ENCODE measurements at places on chromosomes 1 and 21. TPM values are rescaled to one million over a fixed set of nuclear protein-coding genes. Genes with fewer than 3 reads are reported as not detected.
A peak's percentile ranks its signal among the peaks of the same experiment; 100 is the strongest.

MRAP gene
- 0.46 TPM for total RNA-seq

CLCA1 gene
- total RNA-seq = not detected

CCDC181 gene
- total RNA-seq = 0.32 TPM

PROX1 gene
- total RNA-seq = 14.1 TPM

NPPB gene
- total RNA-seq = 0.81 TPM

NMNAT2 gene
- total RNA-seq = 0.38 TPM

VAMP3 gene
- total RNA-seq = 129 TPM

S100A1 gene
- total RNA-seq = not detected

- no peak for DNase-seq
These were observed 14.7 kb upstream of the SPRR5 start for GRCh38 chr1:152932170-152932811.

DNA sequence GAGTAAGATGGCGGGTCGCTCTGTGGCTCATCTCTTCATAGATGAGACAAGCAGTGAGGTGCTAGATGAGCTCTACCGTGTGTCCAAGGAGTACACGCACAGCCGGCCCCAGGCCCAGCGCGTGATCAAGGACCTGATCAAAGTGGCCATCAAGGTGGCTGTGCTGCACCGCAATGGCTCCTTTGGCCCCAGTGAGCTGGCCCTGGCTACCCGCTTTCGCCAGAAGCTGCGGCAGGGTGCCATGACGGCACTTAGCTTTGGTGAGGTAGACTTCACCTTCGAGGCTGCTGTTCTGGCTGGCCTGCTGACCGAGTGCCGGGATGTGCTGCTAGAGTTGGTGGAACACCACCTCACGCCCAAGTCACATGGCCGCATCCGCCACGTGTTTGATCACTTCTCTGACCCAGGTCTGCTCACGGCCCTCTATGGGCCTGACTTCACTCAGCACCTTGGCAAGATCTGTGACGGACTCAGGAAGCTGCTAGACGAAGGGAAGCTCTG, 2.4 kb downstream of the TNFAIP8L2 start:
- DNase-seq = peak; percentile 60

DNA sequence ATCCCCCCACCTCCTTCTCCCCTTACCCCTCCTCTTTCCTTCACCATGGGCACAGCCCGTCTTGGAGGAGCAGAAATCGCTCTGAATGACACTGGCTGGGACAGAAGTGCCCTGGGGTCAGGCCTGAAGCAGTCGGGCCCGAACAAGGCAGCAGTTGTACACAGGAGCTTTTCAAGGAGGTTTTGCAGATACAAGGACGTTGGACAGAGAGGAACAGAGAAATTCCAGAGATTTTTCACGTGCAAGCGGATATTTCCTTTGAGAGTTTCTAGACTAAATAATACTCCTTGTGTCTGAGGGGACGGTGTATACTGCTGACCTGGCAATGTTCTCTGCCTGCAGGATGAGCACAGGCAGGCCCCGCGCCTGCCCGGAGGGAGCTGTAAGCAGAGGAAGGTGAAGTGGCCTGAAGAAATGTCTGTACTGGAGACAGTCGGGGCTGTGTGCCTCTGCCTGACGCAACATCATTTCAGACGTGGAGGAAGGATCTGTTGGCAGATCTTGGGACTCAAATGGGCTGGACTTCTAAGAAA, 95.3 kb upstream of the SLC25A33 start:
- DNase-seq = no peak

DNA sequence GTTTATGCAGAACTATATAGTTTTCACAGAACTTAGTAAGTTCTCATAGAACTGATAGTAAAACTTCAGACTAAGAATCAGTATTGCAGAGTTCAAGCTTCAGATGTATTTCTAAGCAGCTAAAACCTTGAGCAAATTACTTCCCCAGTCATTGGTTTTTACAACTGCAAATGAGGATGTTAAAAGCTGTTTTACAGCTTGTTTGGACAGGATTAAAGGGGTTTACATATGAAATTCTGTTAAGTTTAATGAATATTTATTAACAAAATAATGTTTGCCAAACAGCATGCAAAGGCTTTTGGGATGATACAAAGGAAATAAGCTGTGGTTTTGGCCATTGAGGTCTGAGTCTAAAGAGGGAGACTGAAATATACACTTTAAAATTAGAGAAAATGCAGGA, 39.1 kb downstream of the CRB1 start:
- DNase-seq = no peak

- peak; percentile 83 for DNase-seq
These were observed 711 bp downstream of the GADD45A start for GRCh38 chr1:67685558-67686266.

DNA sequence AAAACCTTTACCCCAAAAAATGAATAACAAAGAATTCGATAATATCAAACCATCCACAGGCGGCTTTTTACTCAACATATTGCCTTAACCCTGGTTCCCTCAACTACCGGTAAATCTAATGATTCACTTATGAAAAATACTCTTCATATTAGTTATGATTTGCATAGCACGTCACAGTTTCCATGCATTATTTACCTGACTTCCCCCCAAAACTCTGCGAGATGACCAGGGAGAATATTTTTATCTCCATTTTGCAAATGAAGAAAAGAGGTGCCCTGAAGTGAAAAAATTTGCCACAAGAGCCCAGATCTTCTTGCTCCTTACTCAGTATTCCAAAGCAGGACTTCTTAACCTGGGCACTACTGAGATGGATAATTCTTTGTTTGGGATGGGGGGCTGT, 2.9 kb downstream of the JAK1 start:
- DNase-seq = no peak

GRCh38 chr1:15279576-15280230, 32.7 kb downstream of the FHAD1 start:
- DNase-seq = no peak

GRCh38 chr1:59375321-59376220, 78.7 kb downstream of the FGGY start:
- DNase-seq = no peak

DNA sequence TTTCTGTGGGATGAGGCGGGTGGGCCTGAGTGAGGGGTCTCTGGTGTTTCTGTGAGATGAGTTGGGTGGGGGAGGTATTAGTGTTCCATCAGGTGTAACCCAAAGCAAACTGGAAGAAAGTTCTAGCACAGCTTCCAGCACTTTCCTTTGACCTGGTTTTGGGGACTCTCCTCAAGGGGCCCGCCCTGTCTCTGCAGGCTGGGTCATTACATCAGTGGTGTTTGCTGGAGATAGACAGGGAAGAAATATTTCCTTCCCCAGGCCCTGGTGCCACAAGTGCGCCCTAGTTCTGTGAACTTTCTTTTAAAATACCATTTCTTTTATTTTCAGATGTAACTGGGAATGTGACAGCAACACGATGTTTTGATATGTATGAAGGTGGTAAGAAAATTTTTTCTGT, 16.5 kb upstream of the MX2 start:
- DNase-seq = no peak

DNA sequence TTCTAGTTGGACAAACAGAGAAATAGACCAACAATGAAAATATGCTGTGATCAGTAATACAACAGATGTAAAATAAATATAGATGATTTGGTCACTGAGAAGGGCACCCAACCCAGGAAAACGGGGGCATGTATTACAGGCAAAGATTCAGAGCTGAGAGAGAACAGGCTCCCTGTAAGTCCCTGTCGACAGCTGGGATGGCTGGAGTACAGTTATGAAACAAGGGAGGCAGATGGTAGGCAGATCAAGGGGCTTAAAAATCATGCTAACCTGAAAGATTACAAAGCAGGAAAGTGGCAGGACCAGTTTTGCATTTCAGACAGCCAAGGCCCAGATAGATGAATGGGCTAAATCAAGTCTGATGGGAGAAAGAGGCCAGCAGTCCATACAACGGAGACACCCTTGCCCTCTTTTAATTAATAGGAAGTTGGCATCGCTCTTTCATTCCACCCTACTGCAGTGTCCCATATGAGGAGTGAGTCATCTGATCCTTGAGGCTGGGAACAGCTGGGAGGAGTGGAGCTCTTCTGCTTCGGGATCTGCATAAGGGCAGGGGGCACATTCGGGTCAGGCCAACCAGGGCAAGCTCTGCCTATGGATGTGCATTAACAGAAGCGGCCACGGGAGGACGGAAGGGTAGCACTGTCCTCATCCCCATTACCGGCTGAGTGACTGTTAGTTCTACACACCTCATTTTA, 171.1 kb downstream of the DAB1 start:
- DNase-seq = no peak

- peak; percentile 90 for DNase-seq
These were observed at the start of gene ARID4B for GRCh38 chr1:235327559-235328270. ARID4B (minus strand) TSS chr1:235328179; CDS start chr1:235326919, 1,260 bp downstream.

DNA sequence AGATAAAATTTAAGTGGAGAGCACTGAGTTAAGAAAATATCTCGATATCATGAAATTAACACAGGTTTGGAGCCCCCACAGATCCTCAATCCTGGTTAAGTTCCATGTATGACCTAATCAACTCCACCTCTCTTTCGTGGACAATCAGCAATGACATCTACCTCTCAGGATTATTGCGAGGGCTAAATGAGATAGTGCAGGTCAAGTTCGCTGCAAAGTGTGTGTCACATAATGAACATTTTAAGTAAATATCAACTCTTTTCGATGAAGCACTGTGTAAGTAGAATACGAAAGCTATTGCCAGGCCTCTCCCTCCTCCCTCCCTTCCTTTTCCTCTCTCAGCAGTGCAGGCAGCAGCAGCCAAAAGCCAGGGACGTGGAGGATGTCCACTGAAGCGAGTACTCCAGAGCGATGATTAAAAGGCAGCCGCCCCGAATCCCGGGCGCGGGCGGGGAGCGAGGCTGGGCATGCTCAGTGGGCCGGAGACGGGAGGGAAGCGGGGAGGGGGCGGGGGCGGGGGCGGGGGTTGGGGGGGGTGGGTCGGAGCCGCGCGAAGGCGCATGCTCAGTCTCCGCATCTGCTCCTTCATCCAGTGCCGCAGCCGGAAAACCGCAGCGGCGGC, at the start of gene CAMSAP2:
Gene CAMSAP2, plus strand, starts transcription at position 567 of the 622 bp plus-strand sequence. CDS start 935 bp downstream, outside the sequence.
- peak; percentile 92 for DNase-seq

DNA sequence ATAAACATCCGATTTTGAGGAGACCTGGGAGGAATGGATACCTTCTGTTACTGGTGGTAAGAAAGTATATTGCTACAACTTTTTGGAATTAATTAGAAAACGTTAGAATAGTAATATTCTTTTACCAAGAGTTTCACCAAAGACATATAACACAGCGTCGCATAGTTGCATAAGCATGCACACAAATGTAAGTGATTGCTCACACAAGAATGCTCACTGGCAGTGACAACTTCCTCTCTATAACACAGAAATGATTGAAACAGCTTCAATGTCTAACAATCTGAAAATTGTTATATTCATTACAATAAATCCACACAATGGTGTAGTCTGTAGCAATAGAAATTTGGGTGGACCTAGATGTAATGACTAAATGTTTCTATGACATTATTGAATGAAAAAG, 998.6 kb downstream of the TTLL7 start:
- no peak for DNase-seq

DNA sequence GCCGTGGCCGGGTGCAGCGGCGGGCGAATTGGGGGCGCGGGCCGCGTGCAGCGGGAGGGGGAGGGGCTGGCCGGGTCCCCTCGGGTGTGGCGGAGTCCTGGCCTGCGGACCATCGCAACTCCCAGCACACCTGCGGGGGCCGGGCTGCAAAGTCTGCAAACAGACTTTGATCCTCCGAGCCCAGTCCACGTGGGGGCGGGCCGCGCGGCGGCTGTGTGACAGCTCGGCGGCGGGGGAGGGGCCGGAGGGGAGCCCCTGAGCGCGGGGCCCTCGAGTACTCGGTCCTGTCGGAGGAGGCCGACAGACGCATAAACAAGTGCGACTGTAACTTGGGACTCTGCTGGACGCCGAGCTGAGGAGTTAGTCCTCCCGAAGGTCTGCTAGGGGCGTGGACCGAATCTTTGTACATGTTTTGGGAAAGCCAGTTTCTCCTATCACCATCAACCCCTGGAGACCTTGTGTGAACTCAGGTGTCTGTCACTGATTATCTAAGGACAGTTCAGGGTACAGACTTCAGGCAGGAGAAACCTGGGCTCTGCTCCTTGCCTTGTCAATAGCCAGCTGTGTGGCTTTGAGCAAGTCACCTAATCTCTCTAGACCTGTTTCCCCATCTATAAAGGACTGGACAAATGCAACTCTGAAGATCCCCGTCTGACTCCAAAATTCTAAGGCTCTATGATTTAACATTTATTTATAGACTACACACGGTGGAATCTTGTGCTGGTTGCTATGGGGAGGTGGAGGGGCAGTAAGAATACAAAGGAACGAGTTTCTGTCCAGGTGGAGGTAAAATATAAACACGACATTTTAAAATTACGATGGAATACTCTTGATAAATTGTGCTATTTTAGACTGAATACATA, 710 bp upstream of the SLC30A1 start:
- peak; percentile 92 for DNase-seq

GRCh38 chr1:109639841-109640184, 16.1 kb upstream of the GSTM4 start:
- peak; percentile 52 for DNase-seq

DNA sequence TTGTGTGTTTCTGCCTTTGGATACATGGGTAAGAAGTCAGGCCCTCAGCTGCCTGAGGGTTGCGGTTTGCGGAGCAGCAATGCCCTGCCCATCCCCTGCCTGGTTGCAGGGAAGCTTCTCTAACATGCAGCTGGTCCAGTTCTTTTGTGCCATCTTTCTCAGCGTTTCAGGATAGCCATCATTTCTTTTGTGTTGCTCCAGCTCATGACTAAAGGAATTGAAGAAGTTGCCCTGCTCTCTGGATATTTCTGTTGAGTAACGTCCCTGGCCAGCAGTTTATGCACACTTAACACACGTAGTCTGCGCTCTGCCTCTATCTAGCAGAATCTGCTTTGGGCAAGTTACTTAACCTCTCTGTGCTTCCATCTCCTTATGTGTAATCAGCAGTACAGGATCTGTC, 62.1 kb downstream of the DOP1B start:
- no peak for DNase-seq

DNA sequence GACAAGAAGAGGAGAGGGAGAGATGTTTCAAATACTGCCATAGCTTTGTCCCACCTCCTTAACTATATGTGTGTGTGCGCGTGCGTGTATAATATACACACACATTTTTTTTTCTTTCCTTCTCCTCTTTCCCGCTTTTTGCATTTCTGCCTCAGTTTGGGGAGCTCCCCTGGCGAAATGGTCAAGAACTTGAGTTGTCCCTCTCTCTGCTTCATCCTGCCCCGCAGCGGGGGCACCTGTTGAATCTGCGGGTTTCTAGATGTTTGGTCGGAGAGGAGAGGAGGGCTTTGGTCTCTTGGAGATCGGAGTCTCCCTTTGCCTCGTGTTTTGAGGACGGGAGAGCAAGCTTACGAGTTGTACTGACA, 504 bp downstream of the SCCPDH start:
- DNase-seq = no peak

DNA sequence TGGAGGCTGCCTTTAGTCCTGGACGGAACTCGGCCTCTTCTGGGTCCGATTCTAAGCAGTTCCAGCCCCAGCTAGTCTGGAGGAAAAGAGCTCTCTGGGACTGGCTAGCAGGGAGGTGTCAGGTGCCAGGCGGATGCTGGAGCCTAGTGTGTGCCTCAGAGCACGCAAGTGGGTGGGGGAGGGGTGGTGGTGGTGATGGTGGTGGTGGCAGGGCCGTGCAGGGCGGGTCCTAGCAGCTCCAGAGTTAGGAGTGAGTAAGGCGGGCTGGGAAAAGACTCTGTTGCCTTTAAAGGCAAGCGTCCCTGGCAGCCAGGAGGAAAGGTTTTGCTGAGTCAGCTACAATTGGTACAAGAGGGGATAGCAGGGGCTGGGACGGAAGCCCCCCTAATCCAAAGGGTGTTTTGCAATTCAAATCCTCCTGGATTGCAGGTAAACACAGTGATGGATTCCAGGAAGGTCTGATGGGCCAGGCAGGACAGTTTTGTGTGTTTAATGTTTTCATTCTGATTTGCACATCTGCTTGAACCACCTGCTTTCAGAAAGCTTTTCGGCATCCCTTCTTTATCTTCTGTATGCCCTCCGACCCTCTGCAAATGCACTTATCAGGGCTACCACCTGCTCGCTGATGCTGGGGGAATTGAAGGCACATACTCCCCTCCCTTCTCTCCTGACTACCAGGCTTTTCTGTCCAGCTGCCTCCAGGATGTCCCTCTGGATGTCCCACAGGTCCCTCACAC, 4.1 kb upstream of the SLC2A1 start:
- DNase-seq = no peak
